Stimulated activated CD4-positive, alpha-beta T cell treated with anti-CD3 and anti-CD28 coated beads, Interleukin-1b, Interleukin-23, amount 100 ng/mL, for 48 hours (primary cell): ENCODE measurements at places on chromosomes 2 and 18.

GRCh38 chr2:197113275-197113711 is 186.8 kb upstream of the PGAP1 start:
- no peak for DNase-seq

GRCh38 chr2:150097901-150098531 is 389.5 kb downstream of the RND3 start:
- no peak for DNase-seq

DNA sequence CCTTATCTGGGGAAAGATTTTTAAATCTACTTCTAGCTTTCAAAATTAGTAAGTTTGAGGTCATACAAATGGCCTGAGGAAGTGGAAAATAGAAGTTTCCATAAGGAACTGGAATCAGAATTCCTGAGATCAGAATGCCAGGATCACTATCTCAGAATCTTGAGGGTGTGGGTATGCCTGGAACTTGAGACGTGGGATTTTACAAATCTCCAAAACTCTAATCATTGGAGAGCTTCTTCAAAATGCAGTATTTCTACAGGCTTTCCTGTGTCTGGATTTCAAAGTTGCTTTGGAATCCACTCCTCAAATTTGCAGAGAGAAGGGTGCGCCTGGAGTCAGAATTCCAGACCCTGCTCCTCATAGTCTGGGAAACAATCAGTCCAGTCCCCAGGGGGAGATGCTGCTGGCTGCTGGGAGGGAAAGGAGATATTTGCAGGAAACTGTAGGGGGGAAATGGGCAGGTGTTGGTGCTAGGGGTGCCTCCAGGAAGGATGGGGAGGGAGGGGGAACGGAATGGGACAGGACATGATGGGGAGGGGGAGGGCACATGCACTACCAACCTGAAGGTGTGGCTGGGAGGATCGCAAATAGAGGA is 31.0 kb upstream of the CATIP start:
- no peak for DNase-seq

GRCh38 chr2:184938221-184938985 is 340.1 kb downstream of the ZNF804A start:
- DNase-seq = no peak

- DNase-seq = peak; percentile 60
Observed at GRCh38 chr2:43221763-43222474, 4.5 kb downstream of the ZFP36L2 start.

DNA sequence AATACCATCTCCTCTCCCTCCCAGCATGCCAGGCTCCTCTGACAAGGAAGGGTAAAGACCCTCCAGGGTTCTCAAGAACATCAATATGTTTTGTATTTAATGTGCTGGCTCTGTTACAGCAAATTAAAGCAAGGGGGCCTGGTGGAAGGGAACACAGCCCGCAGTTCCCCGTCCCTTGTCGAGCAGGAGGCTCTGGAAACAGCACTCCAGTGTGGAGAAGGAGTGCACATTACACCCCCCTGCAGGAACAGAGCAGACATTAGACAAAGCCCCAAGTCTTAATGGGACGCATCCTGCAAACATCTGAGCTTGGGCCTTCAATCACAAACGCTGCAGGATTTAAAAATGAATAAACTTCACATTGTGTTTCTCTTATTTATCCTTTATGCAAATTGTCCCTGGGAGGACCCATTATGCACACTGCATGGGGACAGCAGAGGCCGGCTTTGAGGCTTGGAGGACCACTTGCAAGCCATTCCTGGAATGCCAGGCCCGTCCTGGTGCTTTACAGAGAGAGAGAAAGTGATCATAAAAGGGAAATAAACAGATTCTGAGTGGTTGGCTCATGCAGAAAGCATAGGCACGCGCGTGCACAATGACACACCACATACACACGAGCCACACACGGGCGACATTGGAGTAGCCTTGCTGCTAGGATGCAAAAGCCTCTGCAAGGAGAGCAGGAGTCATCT is 328.7 kb downstream of the SMAD2 start:
- DNase-seq = no peak

GRCh38 chr2:109611467-109612095 is 2.2 kb downstream of the SEPTIN10 start:
- DNase-seq = no peak
